Left ventricle myocardium superior (tissue), 1 donor: ENCODE measurements at places on chromosomes 2 and 18.

GRCh38 chr2:112891385-112891831, 19.6 kb upstream of the IL37 start:
- no peak for DNase-seq

DNA sequence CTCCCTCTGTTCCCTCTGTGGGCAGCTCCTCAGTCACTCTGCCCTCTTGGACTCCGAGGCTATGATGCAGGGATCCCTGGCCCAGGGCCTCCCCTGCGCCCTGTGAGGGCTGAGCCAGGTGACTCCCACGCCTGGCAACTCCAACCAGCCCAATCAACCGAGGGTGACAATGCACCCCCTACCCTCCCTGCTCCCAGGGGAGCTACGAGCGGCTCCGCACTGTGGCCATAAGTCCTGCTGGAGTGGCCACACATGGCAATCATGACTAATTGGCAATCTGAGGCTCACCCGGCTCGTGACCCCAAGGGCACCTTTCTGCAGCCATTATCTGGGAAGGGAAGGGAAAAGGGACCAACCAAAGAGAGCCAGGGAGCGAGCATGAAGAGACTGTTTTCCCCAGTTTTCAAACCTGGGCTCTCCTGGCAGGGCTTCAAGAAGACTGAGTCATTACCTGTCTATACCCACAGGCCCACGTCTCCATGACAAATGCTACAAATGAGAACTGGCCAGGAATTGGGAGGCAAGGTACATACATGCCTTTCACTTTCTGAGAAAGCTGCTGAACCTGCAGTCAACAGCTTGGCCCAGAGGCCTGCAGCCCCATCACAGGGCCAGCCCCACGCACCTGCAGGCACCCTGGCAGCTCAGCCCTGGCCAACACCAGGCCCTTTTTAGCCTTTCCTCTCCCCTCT, 45.1 kb downstream of the RPL31 start:
- DNase-seq: no peak

GRCh38 chr2:65957886-65958285, 477.0 kb upstream of the MEIS1 start:
- no peak for DNase-seq

GRCh38 chr2:24472416-24472815, 18.6 kb upstream of the NCOA1 start:
- no peak for DNase-seq

DNA sequence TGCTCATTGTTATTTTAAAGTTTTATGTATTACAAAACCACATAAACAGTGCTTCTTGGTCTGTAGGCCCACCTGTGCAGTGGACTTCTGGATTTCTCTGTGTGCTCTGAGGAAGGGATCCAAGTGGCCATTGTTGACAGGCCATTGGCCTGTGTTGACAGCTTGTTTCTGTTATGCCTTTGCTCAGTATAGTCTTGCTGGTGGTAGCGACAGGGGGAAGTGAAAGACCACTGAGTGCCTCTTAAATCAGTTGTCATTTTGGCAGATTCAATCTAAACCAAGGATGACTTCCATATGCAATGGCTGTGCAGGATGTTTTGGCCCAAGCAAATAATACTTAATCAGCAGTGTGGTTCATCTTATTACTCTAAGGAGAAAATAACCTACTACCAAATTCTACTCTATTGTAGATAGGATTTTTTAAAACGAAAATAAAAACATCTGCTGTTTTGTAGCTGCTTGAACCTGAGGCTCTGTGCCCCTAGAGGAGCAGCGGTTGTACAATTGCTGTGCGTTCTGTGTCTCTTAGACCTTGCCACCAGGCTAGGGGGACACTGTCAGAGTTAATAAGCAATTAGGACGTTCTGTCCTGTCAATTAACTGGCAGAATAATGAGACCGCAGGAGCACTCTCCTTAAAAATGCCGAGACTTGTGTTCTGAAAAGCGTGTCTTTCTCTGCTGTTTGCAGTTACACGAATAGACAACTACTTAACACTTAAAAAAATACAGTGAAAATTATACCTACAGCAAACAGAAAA, 108.2 kb downstream of the RHBDD1 start:
- no peak for DNase-seq

- DNase-seq: no peak
Measured at GRCh38 chr2:64419596-64420165, 34.3 kb upstream of the LGALSL start.

- no peak for DNase-seq
Measured at GRCh38 chr2:223000872-223001796, 50.9 kb upstream of the KCNE4 start.

GRCh38 chr18:77144046-77144445, 11.5 kb upstream of the MBP start:
- no peak for DNase-seq

DNA sequence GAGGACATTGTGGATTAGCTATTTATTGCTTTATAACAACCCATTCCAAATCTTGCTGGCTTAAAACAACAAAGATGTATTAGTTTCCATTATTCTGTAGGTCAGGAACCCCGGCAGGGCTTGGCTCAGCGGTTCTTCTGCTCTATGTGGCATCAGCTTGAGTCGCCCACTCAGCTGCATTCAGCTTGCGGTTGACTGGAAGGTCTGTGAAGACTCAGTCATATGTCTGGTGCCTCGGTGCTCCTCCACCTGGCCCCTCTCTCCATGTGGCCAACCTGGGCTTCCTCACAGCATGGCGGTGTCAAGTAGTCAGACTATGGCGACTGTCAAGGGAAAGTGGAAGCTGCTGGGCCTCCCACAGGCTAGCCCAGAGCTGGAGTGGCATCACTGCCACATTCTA, 48.6 kb downstream of the EMILIN2 start:
- DNase-seq: no peak

- DNase-seq: no peak
Measured at GRCh38 chr2:195270466-195271039, 386.5 kb upstream of the SLC39A10 start.

- no peak for DNase-seq
Measured at GRCh38 chr18:70659036-70659925, 370.4 kb downstream of the SOCS6 start.
